ENCODE measurements at places on chromosomes 3 and 15.

GRCh38 chr3:32996048-32996754 is 44.8 kb downstream of the CCR4 start:
- DNase-seq, result no peak

DNA sequence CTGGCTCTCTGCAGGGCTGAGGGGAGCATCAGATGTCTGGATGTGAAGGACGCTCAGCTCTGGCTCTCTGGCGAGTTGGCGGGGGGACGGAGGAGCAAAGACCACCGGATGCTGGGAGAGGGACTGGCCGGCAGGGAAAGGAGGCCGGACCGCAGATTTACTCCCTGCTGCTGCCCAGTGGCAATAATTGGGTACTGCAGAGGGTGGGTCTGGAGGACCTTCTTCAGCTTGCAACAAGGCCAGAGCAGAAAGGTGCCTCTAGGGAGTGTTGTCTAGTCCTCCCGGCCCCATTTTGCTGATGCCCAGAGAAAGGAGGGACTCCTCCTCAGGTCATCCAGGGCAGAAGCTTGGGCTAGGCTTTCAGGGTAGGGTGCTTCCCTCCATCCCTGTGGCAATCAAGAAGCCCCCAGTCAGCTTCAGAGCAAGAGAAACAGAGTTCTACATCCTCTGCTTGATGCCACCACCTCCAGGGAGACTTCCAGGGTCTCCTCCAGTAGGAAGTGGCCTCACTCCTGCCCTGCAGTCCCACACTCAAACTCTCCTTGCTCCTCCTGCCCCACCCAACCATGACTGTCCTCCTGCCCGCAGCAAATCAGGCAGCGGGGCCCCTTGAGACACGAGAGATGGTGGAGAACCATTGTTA is 20.3 kb upstream of the CSPG4 start:
- no peak for DNase-seq

GRCh38 chr15:40958723-40959122 is 5.5 kb downstream of the CHAC1 start:
- no peak for DNase-seq

- DNase-seq, result no peak
These were observed 6.9 kb downstream of the CP start for GRCh38 chr3:149214702-149215101.

- DNase-seq, result no peak
These were observed 9.2 kb downstream of the HSPBAP1 start for GRCh38 chr3:122784436-122784835.

DNA sequence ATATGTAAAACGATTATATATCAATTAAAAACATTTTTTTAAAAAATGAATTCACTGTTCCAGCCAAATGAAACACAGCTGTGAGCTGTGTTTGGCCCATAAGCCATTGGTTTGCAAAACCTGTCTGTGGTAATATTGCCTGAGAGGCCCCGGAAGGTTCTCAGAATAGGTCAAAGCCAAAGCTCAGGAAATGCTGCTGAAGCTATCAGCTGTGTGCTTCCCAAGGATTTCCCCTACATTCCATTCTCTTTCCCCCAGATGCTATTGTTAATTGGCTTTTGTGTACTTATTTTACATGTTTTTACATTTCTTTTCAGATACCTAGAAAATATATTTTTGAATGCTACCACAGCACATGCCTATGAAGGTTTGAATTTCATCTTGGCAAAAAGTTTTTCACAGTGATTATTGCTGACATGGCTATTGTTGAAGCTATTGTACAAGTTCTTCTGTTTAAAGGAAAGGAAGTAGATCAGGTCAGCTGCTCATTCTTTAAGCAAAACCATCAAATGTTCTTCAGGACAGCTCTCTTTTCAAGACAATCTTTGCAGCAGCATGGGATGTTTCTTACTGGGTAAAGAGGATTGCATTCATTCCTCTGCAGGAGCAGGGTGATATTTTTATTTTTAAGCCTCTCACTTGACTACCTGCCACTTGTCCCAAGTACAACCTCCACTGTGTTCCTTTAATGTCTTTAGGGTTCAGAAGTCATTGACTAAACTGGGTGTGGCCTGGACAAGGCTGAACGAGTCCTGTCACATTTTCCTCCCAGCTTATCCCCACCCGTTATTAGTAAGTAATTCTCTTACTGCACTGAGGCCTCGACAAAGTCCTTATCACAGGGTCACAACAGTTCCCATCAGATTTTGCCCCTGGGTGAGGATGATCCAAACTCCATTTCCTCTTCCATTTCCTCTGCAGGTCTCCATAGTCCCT is 26.3 kb upstream of the BNC1 start:
- no peak for DNase-seq

DNA sequence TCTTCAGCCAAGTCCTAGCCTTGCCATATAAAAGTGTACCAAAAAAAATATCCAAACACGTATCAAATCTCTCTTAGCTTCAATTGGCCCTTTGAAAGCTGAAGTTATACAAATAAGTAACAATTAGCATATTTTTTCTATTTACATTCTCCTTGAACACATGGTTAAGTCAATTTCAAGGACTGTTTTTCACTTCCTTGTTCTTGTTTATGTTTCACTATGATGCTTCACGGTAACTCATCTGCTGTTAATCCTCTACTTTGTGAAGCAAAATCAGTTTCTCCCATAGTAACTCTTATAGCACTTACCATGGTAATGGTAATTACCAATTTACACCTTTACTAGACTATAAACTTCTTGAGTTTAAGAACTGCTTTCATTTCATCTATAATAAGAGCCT is 10.6 kb upstream of the SPRED1 start:
- no peak for DNase-seq

DNA sequence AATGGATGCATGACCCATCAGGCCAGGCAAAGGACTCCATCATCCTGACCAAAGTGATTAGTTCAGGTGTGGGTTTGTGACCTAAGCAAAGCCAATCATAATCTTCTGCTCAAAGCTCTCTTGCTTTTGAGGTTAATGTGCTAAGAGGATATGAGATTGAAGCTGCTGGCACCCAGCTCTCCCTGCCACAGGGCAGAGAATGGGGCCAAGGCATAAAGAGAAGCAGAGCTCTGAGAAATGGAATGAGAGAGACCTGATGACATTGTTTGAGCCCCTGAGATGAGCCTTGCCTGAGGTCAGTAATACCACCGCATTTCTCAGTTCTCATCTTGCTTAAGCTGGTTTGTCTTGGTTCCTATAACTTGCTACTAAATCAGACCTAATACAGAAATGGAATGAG is 6.4 kb upstream of the PARP6 start:
- no peak for DNase-seq

Measured in activated T-helper 1 cell treated with anti-CD3 and anti-CD28 coated beads, Interleukin-2, amount 50 U/mL, for 16 hours (primary cell).